ENCODE measurements at places on chromosomes 16 and 17. TPM values are rescaled to one million over a fixed set of nuclear protein-coding genes. Genes with fewer than 3 reads are reported as not detected.

- no peak for DNase-seq
Observed at GRCh38 chr17:47244697-47245096, 8.9 kb upstream of the ITGB3 start.

DNA sequence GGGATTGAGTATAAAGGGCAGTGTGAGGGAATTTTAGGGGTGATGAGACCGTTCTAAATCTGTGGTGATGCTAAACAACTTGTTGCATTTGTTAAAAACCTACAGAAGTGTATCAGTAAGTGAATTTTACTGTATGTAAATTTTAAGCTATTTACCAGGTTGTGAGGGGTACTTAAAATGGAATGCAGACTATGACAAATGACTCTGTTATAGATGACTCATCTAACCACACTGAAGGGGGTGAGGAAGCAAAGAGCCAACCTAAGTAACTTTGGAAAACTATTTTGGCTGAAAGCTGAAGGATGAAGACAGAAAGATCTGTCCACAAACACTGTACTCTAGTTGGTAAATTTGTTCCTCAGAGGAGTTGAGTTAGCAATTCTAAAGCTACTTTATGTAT is 5.3 kb upstream of the MKS1 start:
- DNase-seq, result no peak

DNA sequence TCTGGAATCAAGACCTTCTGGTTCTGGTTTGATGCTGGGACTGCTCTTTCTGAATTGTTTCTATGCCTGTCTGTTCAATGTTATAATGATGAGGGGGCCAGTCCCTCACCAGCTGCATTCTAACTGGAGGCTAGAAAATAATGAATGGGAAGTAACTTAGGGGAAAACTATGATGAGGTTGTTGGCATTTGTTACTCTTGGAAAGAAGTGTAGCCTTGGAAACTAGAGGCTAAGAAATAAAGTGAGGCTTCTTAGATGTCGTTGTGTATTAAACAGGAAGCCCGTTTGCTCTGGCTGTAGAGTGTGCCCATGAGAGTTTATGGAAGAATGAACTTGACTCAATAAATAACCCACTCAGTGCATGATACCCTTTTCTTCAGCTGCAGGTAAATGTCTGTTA is 140.8 kb downstream of the PRKCA start:
- no peak for DNase-seq

DNA sequence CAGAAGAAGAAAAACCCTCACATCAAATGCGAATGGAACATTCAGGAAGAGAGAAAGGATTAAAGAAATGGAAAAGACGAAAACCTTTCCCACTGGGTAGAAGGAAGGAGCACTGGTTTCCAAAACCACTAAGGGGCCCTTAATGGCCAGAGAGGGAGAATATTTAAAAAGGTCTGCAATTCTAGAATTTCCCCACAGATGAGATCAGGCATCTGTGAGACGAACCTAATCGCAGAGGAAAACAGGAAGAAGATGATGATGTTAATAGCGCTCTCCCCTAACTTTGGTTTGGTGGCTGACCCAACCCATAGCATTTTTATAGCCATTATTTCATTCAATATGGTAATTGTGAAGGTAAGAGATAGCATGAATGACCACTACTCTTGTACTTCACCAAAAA is 32.8 kb downstream of the XYLT1 start:
- DNase-seq, result no peak

DNA sequence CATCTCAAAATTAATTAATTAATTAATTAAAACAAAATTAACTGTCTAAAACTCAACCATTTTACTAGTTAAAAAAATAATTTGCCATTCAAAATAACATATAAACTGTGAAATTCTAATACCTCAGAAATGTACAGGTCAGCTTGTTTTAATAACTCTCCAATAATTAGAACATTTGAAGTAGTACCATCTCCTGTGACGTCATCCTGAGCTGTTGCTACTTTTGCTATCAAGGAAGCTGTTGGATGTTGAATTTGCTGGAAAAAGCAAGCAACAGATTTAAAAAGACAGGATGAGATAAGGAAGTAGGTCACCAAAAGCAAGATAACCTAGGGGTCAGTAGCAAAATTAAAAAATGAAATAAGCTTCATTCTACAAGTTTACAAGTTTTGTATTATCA is 2.8 kb downstream of the CCT6B start:
- DNase-seq, result no peak

GRCh38 chr16:62549875-62550274 is 513.6 kb upstream of the CDH8 start:
- no peak for DNase-seq

DNA sequence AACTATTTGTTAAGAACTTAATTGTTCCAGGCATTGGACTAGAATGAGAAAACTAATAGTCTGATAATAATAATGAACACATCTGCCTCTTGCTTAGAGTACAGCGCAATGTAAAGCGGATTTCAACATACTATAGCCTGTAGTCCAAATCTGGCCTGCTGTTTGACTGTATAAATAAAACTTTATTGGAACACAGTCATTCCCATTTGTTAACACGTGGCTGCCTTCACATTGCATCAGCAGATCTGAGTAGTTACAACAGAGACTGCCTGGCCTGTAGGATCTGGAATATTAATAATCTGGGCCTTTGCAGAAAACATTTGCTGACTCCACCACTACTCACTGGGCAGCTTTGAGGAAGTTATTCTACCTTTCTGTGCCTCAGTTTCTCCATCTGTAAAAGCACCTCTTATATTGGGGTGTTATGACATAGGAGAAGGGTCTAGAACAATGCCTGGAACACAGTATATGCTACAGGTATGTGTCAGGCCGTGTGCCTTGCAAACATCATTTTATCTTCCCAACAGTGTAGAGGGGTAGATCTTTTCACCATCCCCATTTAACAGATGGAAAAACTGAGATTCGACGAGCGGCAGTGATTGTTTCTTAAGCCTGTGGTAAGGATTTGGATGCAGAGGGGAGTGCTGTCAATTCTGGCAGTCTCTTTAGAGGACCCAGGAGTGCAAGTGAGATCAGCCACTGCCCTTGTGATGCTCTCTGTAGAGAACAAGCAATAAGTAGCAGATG is 22.2 kb downstream of the PDILT start:
- DNase-seq, result no peak

- no peak for DNase-seq
Observed at GRCh38 chr17:44846206-44846605, 1.5 kb upstream of the HIGD1B start.

DNA sequence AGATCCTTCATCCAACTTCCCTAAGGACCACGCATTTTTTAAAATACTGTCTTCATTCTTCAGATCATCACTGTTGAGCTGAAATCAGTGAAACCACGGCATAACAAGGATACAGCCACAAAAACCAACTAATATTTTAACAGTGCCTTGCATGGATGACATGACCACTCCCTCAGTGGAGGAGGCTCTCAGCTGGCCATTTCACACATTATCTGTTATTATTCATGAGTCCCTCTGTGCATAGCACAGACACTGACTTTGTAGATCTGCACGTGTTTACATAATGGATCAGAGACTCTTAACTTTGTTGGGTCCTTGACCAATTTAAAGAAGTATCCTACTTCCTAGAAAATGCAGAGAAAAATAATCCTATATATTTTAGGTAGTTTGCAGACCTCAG is 104.8 kb upstream of the NUDT7 start:
- no peak for DNase-seq

DNA sequence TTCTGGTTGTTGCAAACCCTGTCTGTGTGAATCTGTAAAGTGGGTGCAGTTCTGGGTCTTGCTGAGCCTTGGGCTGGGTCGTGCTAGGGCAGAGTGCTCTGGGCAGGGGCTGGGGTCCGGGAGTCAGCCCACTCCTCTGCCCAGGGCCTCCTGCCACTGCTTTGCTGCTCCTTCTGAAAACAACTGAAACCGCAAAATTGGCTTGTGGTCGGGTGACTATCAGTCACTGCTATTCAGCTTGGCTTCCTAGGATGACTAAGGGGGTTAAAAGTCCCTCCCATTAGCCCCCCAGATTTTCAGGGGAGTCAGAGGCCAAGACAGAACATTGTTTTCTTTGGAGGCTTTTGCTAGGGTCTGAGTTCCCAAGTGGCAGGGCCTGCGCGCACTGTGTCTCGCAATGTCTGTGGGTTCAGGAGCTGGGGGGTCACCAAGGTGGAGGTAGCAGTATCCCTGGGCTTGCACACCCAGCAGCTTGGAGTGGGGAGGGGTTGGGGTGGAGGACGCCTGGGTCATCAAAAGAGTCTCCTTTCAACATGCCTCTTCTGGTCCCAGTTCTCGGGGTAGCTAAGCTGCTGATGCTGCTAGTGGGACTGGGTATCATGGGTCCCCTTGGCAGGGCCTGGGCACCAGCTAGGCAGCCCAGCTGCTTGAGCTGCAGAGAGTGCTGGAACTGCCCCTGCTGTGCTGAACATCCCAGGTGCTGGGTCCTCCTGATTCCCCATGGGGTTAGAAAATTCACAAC is 13.5 kb upstream of the TBX21 start:
- no peak for DNase-seq

- DNase-seq, result no peak
Observed at GRCh38 chr16:14194721-14195120, 123.6 kb downstream of the MRTFB start.

DNA sequence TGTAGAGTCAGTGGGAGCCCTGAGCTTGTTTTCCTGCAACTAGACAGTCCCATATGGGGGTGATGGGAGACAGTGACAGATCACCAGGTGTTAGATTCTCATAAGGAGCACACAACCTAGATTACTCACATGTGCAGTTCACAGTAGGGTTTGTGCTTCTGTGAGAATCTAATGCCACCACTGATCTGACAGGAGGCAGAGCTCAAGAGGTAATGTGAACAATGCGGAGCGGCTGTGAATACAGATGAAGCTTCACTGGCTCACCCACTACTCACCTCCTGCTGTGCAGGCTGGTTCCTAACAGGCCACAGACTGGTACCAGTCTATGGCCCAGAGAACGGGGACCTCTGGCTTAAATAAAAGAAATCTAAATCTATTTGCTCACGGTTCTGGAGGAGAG is 10.2 kb upstream of the HSD17B2 start:
- no peak for DNase-seq

GRCh38 chr17:6923385-6923784 is 72.5 kb upstream of the ALOX12 start:
- DNase-seq, result no peak

The LPCAT2 gene
- polyA plus RNA-seq, result 12.3 TPM

The MYH3 gene
- 6.4 TPM for polyA plus RNA-seq

The PRSS33 gene
- polyA plus RNA-seq, result 0.20 TPM

The OR3A2 gene
- 0.70 TPM for polyA plus RNA-seq

The GCSH gene
- 98.1 TPM for polyA plus RNA-seq

The C17orf78 gene
- polyA plus RNA-seq, result 0.30 TPM

The KRT16 gene
- polyA plus RNA-seq, result not detected

The SP6 gene
- polyA plus RNA-seq, result 2.7 TPM

The MPRIP gene
- 169 TPM for polyA plus RNA-seq

The ANKRD40CL gene
- 0.48 TPM for polyA plus RNA-seq

The ITGB3 gene
- 21.8 TPM for polyA plus RNA-seq

The KCNG4 gene
- 0.07 TPM for polyA plus RNA-seq

The TPSAB1 gene
- polyA plus RNA-seq, result not detected

The ABCC12 gene
- polyA plus RNA-seq, result 0.13 TPM

The CTRB2 gene
- not detected for polyA plus RNA-seq

Measured in left kidney (tissue), 8 donors.